AG08395 (cell line): ENCODE measurements at places on chromosomes 2 and 18.

GRCh38 chr2:230416061-230416721 lies at the start of gene SP100:
Gene SP100, plus strand, starts transcription at chr2:230416201. Its CDS starts 96 bp downstream, at chr2:230416297.
- DNase-seq, result peak; percentile 75

DNA sequence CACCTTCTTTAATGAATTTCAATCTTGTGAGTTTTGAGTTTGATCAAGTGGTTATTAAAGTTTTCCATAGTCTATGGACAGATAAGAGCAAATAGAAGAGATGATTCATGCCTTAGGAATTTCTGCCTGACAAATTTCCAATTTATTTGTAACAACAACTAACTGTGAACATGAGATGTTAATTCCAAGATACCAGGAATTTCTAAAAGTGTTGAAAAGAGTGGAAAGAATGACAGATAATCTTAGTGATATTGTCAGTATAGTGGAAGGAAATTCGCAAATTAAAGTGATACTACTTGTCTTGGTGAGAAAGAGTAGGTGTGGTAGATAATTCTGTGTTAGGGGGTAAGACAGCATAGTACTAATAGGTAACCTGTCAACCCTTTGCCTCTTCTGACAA lies 82.4 kb downstream of the AGPS start:
- no peak for DNase-seq

- DNase-seq, result no peak
Measured at GRCh38 chr2:122340246-122340645, 584.8 kb downstream of the TSN start.

- peak; percentile 43 for DNase-seq
Measured at GRCh38 chr2:99821572-99821971, 320.8 kb downstream of the AFF3 start.

GRCh38 chr2:27211241-27211942 lies 449 bp upstream of the ATRAID start:
- peak; percentile 32 for DNase-seq

DNA sequence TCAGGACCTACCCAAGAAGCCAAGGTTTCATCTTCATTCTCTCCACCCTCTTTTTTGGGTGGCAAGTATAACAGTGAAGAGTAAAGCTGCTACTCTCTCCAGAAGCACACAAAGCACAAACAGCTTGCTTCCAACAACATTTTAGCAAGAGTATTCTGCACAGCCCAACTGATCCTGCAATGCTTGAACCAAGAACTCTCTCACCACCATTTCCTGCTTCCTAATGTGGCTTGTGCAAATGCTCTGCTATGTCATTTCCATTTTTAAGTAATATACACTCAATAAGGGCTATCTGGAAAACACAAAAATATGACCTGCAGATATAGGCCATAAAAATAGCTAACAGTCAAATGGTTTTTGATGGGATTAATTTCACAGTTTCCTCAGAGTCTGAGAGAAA lies 24.1 kb upstream of the IHH start:
- no peak for DNase-seq

DNA sequence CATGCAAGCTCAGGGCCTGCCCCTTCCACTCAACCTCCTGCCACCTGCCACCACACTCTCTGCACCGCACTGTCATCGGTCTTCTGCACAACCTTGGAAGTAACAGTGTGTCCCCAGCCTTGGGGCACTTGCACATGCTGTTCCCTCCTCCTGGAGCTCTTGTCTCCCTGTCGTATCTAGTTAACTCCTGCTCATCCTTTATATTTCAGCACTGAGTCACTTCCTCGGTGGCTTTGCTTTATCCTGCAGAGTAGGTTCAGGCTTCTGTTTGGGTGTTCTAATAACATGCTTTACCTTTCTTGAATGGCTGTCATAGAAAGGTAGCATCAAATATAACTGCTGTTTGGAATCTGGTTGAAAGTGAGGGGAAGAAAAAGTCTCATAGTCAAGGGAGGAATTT lies 25.3 kb downstream of the PAX8 start:
- DNase-seq, result no peak

DNA sequence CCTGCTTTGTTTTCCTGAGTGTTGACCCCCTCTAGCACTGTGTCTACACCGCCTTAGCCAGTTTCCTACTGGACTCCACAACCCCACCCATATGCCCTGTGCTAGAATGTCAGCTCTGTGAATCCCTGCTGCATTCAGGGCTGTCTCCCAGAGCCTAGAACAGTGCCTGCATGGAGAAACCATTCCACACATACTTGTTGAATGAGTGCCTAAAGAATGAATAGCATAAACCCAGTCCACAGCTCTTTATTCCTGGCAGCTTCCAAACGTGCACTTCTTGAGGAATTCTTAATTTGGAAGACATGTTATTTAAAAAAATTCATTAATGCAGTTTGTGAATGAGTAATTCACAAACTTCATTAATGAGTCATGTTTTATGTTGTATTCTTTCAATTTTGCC lies 6.5 kb upstream of the NAPG start:
- no peak for DNase-seq

DNA sequence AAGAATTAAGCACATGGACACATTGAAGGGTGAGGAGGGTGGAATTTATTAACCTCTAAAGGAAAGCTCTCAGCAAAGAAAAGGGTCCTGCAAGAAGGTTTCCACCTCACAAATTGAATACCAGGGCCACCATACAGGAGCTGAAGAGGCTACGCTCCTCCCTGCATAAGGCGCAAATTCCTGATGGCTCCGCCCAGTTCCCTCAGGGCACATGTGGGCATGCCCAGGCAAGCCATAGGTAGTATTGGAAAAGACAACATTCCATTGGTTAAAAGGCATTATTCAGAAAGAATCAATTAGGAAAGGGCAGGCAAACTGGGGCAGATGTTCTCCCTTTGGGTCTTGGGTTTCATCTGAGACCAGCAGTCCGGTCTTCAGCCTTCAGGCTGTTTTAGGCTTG lies 161.2 kb downstream of the PTPRM start:
- DNase-seq, result no peak

DNA sequence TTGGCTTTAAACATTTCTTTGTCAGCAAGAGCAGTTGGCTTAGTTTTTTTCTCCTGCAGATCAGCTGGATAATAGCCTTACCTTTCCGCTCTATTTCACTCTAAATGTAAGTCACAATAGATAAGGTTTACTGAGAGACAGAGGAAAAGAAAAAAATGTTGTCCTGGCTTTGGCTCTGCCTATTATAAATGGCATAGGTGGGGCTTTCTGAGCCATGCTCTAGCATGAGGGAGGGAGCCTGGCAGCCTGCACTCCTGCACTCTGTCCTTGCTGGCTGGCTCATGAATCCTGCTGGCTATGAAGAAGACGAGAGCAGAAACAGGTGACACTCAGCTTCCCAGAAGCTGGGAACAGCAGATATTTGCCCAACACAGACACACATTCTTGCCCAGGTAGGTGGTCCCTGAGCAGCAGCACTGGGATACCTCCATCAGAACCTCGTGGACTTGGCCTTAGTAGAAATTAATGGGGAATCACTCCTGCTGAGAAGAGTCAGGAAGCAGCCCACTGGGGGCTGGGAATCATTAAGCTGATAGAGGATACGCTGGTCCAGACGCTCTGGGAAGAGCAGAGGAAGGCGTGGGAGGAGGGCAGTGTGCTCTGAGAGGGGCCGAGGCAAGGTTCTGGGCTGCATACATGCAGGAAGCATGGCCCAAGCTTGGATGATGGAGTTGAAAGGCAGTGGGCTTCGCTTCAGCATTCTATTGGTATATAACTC lies 514.4 kb upstream of the HS6ST1 start:
- DNase-seq, result no peak

DNA sequence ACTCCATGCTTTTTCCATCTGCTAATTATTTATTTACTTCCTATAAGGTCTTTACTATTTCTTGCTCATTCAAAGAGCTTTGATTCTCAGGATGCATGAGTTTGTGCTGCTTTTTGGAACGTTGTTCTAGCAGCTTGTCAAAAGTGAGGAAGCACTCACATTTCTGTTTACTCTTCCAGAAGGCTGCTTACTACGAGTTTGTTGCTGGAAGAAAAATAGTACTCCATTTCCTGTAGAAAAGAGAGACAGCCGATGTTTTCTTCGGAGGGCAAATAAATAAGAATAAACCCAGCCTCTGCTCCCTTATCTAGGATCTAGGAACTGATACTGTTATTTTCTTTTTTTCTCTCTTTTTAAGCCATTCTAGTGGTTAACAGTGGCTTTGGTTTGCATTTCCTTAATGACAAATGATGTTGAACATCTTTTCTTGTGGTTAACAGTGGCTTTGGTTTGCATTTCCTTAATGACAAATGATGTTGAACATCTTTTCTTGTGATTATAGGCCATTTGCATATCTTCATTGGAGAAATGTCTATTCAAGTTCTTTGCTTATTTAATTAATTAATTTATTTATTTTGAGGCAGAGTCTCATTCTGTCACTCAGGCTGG lies 20.5 kb downstream of the CYP27A1 start:
- DNase-seq, result no peak
